Stimulated activated CD8-positive, alpha-beta memory T cell treated with anti-CD3 and anti-CD28 coated beads, Interleukin-15, amount 100 ng/mL, for 1 hour (primary cell): ENCODE measurements at places on chromosomes 13 and 19.

- peak; percentile 58 for DNase-seq
These were observed 34.4 kb downstream of the PIP5K1C start for GRCh38 chr19:3665681-3666544.

- no peak for DNase-seq
These were observed 200.2 kb downstream of the KCNRG start for GRCh38 chr13:50215399-50215798.

- DNase-seq, result no peak
These were observed 143.4 kb downstream of the DLEU7 start for GRCh38 chr13:50699874-50700663.

DNA sequence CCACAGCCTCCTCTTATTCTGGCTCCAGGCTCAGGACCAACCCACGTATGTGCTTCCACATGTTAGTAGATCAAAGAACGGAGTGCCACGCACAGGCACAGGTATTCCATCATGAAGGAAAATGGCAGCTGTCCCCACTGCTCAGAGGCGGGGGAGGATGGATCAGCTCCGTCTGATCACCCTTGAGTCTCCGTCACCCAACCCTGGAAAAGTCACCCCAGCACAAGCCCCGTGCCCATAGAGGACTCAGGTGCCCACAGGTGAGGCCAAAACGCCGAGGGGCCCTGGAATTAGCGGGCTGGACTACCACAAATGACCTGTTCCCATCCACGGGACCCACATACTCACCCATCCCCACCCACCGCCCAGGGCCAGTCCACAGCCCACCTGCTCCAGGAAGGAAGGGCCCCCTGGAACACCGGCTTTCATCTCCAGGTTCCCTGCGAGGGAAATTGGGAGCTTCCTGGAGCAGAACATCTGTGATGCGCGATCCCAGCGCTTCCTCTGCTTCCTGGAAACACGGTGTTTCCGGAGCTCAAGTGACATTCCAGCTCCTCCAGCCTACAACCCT, 120.5 kb upstream of the SPACA7 start:
- DNase-seq, result no peak

DNA sequence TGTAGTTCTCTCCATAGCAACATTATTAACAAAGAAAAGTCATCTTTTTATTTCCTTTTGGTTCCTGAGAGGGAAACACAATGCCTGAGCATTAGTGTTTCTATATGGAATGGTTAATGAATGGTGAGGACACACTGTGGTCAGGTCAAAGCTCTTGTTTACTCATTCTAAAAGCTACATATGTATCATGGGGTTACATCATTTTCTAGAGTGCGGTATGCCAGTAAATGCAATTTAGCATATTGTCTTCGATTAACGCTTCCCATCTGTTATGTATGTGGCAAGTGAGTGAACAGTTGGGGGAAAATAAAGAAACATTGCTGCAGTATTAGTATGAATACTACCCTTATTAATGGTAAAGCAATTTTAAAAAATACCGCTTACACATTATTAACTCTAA, 1152.2 kb upstream of the SPRY2 start:
- DNase-seq, result no peak

- no peak for DNase-seq
These were observed 547.7 kb upstream of the SLITRK1 start for GRCh38 chr13:84430015-84430414.

DNA sequence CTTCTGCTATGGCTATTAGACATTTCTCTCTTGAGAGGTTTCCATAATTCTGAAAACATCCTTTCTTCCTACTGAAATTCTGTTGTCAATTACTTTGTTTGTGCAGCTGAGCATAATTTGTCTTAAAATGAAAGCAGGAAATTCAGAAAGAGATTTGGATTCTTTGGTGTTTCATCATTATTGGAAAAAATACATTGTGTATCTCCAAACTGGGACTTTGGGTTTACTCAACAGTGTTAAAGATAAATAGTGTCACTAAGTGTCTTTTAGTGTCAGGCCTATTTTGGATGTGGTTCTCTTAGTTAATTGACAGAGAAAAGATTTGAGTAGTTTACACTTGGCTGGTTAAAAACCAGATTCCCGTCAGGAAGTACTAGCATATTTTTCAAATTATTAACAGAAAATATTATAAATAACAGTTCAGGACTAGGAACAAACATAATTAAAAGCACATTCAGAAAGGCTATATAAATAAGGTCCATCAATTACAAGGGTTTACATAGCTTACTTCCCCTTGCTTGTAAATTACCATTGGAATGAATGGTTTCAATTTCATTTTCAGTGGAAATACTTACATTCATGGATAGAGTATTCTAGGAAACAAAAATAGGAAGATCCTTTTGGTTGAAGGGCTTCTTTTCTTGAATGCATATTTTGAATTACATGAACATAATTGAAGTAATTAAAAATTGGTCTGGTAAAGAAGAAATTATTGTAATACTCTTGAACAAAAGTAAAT, 483.1 kb downstream of the GPC6 start:
- no peak for DNase-seq

DNA sequence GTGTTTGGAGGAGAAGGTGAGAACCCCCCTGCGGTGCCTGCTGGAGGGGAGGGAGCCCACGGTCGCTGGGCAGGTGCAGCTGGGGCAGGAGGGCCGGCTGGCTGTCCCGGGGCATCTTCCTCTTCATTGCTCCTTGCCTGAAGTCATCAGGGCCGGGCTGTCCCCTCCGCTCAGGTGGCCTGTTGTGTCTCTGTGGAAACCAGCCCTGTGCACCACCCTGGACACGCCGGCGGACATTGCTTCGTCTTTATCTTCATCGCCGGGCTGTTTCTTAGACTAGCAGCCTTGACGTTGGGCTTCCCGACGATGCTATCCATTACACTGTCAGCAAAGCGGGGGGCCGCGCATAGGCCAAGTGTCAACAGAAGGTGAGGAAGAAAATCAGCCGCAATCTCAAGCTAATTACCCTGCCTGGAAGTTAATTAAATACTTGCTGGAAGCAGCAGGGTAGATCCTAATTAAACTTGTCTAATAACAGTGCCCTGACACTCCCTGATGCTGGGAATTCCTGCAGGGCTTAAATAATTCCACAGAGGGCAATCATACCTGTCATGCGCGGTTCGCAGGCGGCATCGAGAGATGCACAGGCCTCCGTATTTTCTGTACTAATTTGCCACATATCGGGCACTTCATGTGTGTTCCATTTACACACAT, 111.4 kb upstream of the SOX1 start:
- no peak for DNase-seq

DNA sequence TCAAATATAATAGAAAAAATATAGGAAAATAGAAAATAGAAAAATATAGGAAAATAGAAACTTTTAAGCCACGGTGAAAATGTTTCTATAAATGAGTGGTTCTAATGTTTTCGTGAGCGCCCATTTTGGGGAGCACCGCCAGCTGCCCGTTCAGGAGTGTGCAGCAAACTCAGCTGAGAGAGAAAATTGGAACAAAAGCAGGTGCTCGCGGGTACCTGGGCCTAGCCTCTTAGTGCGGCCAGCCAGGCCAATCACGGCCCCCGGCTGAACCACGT, 204 bp upstream of the PDX1 start:
- no peak for DNase-seq

GRCh38 chr19:22421797-22422196, 349 bp downstream of the ZNF98 start:
- no peak for DNase-seq

DNA sequence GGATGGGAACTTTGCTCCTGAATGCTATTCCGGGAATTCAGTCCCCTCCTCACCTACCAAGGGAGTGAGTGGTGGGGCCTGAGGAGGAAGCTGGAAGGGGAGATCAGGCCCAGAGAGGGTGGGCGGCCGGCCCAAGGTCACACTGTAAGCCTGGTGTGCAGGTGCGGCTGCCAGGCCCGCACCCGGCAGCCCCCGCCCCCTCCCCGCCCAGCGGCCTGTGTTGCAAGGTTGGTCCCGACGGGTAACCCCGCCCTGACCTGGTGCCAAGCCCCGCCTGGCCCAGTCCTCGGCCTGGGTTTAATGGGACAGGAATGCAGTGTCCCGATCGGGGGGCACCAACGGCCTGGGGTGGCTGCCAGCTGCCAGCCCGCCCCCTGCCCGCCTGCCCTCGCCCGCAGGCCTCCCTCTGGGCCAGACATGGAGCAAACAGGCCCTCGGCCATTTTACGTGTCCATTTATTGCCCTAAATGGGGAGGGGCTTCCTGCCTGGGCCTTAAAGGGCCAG, 5.5 kb downstream of the ZBTB7A start:
- no peak for DNase-seq

GRCh38 chr19:22783651-22784410, at the start of gene ZNF99:
Gene ZNF99 (minus strand): TSS chr19:22784151. CDS start chr19:22784016, 135 bp downstream.
- no peak for DNase-seq

GRCh38 chr13:99065235-99066015, 87.6 kb upstream of the DOCK9 start:
- no peak for DNase-seq

GRCh38 chr19:40314656-40315055, 29.5 kb upstream of the AKT2 start:
- no peak for DNase-seq

DNA sequence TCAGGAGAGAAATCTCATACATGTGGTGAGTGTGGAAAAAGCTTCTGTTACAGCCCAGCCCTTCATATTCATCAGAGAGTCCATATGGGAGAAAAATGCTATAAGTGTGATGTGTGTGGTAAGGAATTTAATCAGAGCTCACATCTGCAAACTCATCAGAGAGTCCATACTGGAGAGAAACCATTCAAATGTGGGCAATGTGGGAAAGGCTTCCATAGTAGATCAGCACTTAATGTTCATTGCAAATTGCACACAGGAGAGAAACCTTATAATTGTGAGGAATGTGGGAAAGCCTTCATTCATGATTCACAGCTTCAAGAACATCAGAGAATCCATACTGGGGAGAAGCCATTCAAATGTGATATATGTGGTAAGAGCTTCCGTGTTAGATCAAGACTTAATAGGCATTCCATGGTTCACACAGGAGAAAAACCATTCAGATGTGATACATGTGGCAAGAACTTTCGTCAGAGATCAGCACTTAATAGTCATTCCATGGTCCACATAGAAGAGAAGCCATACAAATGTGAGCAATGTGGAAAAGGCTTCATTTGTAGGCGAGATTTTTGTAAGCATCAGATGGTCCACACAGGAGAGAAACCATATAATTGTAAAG, 15.2 kb downstream of the ZNF221 start:
- DNase-seq, result no peak

- DNase-seq, result no peak
These were observed 107.1 kb upstream of the MIR17HG start for GRCh38 chr13:91240341-91240740.

DNA sequence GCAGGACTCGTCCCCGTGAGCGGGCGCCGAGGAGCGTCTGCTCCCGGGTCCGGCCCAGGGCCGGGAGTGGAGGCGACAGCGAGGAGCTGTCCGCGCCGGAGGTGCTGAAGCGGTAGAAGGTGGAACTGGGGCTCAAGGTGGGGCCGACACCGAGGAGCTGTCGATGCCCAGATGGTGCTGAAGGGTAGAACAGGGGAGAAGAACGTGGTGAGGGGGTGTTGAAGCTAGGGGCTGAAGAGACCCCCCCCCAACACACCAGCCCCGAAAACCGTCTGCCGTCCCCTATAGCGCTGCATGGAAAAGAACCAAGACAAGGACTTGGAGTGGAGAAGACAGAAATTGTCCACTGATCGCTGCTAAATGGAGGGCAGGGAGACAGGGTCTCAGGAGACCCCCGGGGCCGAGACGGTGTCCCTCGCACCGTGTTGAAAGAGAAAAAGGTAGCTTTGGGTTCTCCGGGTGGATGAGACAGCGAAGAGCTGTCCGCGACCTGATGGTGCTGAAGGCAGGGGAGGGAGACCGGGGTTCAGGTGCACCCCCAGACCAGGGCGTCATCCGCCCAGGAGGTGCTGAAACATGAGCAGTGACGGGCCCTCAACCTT, 7.1 kb upstream of the PDE4C start:
- peak; percentile 14 for DNase-seq

- no peak for DNase-seq
These were observed 6.9 kb upstream of the AP1M2 start for GRCh38 chr19:10593820-10594637.

DNA sequence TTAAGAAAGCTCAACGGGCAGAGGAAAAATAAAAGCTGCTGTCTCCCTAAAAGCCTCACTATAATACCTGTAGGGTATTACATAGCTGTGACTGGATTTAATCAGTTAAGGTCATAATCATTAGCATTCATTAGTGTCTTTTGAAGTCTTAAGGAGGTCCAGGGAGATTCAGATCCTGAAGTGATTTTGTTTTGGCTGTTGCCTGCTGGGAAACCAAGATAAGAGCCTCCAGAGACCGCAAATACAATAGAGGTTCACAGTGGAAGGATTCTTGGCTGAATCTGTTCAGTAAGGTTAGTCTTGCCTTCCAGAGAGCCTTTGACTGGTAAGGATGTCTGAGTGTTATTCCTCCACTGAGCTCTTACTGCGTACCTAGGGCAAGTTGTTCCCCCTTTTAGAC, 54.0 kb upstream of the TNFRSF19 start:
- DNase-seq, result no peak

DNA sequence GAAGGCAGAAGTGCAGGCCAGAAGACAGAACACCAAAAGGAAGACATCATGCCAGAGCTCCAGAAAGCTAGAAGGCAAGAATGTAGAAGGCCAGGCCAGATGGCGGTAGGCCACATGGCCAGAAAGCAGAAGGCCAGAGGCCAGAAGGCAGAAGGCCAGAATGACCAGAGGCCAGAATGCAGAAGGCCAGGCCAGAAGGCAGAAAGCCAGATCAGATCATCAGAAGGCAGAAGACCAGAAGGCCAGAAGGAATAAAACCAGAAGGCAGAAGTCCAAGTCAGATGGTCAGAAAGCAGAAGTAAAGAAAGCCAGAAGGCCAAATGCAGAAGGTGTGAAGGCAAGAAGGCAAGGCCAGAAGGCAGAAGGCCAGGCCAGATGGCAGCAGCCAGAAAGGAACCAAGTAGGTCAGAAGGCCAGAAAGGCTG, 185.0 kb downstream of the TUBA3C start:
- DNase-seq, result no peak

DNA sequence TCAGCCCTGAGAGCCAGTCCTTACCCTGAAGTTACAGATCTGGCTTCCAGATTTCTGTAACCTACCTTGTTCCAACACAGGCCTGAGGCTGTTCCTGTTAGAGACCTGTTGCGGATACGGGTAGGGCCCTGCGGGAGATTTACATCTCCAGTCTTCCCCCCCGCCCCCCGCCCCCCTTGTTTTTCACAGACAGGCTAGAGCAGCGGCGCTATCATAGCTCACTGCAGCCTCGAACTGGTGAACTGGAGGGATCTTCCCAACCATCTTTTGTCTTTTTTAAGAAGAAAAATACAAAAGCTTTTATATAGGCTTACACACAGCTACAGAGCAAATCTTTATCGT, 10.6 kb upstream of the CEACAM21 start:
- no peak for DNase-seq

GRCh38 chr19:10551698-10552301, 8.1 kb downstream of the ATG4D start:
- no peak for DNase-seq
